ENCODE measurements at places on chromosomes 5 and 9.

GRCh38 chr5:14156650-14157492 lies 13.7 kb downstream of the TRIO start:
- peak; percentile 99 for DNase-seq

DNA sequence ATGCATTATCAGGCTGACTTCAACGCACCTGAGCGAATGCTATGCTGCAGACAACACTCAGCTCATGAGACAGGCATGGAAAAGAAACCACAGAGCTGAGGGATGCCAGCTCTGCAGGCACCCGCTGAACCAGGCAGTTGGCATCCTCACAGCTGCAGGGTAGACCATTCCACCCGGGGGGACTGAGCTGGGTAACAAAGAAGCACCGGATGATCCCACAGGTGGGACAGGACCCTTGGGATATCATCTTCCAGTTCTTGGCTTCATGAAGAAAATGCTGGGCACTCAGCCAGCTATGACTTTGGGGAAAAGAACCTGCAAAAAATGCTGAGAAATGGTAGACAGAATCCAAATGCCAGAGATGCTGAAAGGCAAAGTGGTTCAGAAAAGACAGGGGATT lies 9.6 kb downstream of the EPB41L4B start:
- no peak for DNase-seq

- DNase-seq = no peak
Observed at GRCh38 chr5:97412959-97413358, 229.9 kb upstream of the RIOK2 start.

DNA sequence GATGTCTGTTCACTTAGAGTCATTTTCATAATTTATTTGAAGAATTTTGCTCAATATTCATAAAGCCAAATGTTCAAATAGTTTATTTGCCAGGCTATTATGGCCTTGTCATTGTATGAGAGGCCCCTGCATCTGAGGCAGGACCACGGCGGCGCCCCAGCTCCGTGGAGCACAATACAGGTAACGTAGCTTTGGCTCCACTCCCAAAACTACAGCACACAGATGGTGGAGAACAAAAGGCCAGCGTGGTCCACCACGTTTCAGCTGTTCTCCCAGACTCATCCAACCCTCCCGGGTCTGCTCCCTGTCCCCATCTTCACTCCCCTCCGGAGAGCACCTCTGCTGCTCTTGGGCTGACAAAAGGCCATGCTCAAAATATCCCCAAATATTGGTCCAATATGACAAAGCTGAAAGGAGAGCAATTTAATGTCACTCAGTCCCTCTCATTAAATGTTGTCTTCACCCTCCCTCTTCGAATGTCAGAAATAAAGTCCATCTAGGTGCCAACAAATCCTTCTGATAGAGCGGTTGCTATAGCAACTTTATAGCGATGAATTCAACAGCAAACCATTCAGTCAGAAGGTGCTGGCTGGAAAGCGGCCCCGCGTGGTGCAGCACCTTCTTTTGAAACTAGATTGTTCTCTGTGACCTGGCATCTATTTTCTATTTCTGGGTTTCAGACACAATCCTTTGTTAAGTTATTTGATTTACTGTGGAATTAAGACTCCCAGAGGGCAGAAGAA lies 504.3 kb downstream of the ARHGEF28 start:
- no peak for DNase-seq

GRCh38 chr5:147968855-147969254 lies 62.5 kb upstream of the C5orf46 start:
- no peak for DNase-seq

- no peak for DNase-seq
Observed at GRCh38 chr9:122128007-122128968, 31.3 kb downstream of the NDUFA8 start.

GRCh38 chr5:137096149-137097103 lies 402.7 kb downstream of the SPOCK1 start:
- DNase-seq = no peak

DNA sequence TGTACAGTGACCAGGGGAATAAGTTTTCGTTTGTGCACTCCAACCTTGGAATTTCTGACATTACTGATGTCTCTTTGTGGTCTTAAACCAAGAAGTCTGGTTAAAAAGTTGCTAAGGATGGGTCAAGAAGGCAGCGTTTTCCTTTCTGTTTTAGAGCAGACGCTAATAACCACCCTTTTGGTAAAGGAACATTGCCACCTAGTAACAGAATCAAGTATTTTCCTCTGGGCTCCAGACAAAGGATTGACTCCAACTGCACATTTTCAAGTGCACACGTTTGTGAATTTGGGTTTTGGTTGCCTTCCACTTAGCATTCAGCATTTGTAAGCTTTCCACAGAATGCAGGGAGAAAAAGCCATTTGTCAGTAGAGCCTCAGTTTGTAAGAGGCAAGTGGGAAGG lies 22.2 kb upstream of the CEP78 start:
- DNase-seq = no peak

DNA sequence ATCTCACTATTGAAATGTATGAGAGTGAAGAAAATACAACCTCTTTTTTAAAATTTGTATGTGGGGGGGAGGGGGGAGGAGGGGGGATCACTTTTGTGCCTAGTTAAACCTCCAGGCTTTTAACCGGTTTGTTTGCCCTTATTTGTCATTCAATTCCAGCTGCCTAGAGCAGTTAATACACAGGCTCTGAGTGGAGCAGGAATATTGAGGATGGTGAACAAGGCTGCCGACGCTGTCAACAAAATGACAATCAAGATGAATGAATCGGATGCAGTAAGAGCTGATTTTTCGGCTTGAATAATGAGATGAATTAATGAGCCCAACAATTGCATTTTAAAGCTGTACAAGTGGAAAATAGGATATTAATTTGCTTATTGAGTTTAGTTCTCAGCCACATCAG lies 28.7 kb upstream of the SNX24 start:
- no peak for DNase-seq

GRCh38 chr5:123681061-123681460 lies 169.1 kb downstream of the CSNK1G3 start:
- DNase-seq = no peak

GRCh38 chr5:132471151-132471907 lies 19.2 kb downstream of the IRF1 start:
- no peak for DNase-seq

- no peak for DNase-seq
Observed at GRCh38 chr5:115842089-115842935, 577 bp downstream of the AP3S1 start.

- DNase-seq = no peak
Observed at GRCh38 chr5:126448720-126449119, 25.5 kb downstream of the GRAMD2B start.

GRCh38 chr5:173707392-173707791 lies 90.9 kb upstream of the BOD1 start:
- peak; percentile 31 for DNase-seq

DNA sequence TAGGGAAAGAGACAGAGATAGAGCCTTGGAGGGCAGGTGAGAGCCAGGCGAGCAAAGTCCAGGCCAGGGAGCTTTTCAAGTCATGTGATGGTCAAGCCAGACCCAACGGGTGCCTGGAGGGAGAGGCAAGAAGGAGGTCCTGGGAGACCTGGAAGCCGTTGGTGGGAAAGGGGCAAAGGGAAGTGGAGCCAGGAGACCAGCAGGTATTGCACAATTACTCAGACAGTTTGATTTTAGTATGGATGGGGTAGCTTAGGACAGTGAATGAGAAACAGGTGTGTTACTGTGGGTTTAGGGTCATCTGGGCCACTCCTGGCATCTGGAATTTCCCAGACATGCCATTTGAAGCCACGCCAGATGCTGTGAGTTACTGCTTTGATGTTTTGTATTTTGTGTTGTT lies 5.1 kb downstream of the SECISBP2 start:
- DNase-seq = no peak

DNA sequence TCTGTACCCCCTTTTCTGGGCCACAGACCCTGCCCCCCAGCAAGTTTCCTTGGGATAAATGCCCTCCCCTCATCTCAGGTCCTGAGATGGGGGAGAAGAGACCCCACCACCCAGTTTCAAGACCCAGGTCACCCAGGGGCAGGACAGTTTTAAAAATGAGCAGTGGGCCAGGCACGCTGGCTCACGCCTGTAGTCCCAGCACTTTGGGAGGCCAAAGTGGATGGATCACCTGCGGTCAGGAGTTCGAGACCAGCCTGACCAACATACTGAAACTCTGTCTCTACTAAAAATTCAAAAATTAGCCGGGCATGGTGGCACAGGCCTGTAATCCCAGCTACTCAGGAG lies 6.1 kb downstream of the PTGES2 start:
- DNase-seq = no peak

DNA sequence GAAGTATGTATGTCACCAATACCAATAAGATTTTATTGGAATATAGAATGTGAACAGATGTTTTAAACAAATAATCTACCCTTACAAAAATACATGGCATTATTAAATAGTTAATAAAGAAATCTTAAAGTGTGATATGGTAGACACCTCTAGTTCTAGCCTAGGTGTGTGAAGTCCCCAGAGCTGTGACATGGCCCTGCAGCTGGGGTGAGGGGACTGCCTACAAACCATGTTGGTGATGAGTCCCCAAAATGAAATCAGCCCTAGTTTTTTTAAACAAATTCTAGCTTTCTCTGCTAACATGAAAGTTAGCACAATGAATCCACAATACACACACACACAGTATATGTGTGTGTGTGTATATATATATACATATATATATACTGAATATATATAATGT lies 195.1 kb upstream of the RPS23 start:
- no peak for DNase-seq

- no peak for DNase-seq
Observed at GRCh38 chr5:125137535-125137934, 391.1 kb upstream of the ZNF608 start.

DNA sequence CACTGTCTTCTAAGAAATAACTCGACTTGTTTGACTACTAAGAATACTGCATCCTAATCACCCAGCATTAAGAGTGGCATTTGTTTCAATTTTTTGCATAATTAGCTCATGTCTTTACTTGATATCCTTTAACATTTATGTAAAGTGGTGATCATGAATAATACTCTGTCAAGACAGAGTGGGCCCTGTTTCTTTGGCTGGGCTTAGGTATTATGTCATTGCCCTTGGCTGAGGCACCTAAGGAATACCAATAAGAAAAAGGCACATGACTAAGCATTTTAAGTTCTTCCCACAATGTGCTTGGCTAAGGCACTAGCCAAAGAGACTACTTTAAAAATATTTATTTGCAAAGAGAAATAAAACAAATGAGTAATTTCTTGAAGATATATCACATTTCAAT lies 308.1 kb downstream of the CTNND2 start:
- no peak for DNase-seq

DNA sequence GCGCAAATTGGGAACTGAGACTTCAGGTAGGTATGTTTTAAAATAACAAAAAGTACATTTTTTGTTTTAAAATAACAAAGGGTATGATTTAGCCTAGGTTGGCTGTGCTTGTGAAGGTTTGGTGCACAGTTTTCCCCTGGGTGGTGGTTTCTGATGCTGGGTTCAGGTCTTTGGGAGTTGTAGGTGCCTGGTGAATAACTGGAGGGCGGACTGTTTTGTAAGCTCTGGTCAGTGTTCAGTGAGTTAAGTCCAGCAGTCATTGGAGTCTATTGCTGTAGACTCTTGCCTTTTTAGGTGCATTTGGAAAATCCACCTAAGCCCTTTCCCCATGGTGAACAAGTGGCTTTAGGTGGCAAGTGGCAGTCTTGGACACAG lies 43.9 kb downstream of the RAI14 start:
- no peak for DNase-seq

GRCh38 chr9:107251756-107252322 lies 31.2 kb upstream of the RAD23B start:
- peak; percentile 93 for DNase-seq

GRCh38 chr5:159552751-159553150 lies 222.5 kb upstream of the IL12B start:
- no peak for DNase-seq

- DNase-seq = no peak
Observed at GRCh38 chr5:54595721-54596120, 78.2 kb downstream of the SNX18 start.

GRCh38 chr5:103422756-103423155 lies 139.8 kb downstream of the NUDT12 start:
- DNase-seq = no peak

GRCh38 chr9:119273984-119274665 lies 95.1 kb downstream of the BRINP1 start:
- no peak for DNase-seq

- DNase-seq = no peak
Observed at GRCh38 chr9:93947409-93948070, 7.6 kb downstream of the BARX1 start.

GRCh38 chr5:157563929-157564716 lies 11.5 kb downstream of the ADAM19 start:
- DNase-seq = no peak
